ENCODE measurements at places on chromosomes 6 and 20.

DNA sequence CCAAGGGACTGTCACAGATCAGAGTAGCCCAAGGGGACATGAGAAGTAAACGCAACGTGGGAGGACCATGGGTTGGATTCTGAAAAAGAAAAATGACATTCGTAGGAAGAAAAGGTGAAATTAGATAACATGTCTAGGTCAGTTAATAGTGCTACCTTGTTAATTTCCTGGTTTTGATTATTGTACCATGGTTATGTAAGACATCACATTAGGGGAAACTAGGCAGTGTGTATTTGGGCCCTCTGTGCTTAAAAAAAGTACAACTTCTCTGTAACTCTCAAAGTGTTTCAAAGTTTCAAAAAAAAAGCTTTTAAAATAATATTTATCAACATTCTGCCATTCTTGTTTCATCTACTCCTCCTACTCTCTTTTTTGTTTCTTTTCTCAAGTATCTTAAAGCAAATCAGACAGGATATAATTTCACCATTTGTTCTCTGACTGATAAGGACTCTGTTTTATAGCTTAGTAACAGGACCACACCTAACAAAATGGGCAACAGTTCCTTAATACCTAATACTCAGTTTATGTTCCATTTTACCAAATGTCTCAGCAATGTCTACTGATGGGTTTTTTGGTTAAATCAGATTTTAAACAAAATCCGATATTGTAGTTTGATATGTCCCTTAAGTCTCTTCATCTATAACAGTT lies 97.1 kb upstream of the PLCB4 start:
- DNase-seq: no peak

DNA sequence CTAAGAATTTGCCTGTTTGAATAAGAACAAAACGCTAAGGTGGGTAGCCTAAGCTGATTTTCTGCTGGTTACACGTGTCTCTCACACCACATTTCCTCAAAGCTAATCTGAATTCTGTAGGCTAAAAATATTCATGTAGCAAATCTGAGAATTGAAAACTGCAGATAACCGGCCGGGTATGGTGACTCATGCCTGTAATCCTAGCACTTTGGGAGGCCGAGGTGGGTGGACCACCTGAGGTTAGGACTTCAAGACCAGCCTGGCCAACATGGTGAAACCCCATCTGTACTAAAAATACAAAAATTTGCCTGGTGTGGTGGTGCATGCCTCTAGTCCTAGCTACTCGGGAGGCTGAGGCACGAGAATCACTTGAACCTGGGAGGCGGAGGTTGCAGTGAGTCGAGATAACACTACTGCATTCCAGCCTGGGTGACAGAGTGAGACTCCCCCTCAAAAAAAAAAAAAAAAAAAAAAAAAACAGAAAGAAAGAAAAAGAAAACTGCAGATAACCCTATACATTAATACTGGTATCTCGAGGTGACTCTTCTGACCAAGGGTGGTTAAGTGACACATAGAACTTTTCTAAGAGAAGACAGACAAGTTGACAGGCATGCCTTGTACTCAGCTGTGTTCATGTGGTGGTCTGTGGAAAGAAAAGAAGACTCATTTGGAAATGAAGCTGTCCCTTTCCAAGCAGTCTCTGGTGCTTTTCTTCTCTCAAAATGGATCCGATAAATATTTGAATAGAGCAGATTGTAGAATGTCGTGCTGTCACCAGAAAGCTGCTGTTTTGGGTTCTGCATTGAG lies 24.7 kb upstream of the ASXL1 start:
- no peak for DNase-seq

DNA sequence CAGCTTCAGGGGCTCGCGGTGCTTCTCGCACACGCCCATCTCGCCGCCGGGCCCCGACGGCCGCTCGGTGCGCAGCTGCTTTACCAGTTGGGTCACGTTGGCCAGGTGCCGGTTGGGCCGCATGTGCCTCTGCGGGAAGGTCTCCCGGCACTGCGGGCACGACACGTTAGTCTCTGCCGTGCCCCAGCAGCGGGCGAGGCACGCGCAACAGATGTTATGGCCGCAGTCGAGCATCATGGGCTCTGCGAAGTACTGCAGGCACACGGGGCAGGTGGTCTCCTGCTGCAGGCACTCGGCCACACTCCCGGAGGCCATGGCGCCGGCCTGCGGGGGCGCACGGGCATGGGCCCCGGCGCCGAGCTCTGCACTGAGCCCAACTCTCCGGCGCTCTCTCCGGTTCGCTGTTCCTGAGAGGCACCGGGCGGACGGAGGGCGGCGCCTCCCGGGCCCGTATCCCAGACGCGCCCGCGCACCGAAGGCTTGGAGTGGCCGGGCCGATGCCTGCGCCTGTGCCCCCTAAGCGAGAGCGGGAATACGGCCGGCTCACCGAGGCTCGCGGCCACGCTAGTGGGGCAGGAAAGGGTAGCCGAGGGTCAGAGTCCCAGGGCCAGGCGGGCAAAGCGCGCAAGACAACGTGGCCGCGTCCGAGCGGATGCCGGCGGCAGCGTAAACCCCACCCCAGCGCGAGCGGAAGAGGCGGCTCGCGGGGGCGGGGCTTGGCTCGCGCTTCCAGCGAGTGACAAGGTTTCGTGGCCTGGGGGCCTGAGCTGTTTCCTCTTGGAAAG lies at the start of gene TRIM27:
TRIM27 (minus strand) TSS at position 668 of the 785 bp plus-strand sequence; CDS start at position 315, 353 bp downstream.
- peak; percentile 86 for DNase-seq

DNA sequence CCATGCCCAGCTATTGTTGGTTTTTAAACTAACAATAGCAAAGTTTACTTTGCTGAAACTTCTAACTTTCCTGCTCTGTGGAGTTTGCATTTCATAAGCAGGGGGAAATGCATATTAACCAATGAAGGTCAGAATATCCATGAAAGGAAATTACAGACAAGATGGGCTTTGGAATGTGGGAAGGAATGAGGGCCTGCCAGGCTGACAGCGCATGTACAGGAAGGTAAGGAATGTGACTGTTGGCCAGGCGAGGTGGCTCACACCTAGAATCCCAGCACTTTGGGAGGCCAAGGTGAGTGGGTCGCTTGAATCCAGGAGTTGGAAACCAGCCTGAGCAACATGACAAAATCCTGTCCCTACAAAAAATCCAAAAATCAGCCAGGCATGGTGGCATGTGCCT lies 49.6 kb downstream of the CDK5RAP1 start:
- no peak for DNase-seq

DNA sequence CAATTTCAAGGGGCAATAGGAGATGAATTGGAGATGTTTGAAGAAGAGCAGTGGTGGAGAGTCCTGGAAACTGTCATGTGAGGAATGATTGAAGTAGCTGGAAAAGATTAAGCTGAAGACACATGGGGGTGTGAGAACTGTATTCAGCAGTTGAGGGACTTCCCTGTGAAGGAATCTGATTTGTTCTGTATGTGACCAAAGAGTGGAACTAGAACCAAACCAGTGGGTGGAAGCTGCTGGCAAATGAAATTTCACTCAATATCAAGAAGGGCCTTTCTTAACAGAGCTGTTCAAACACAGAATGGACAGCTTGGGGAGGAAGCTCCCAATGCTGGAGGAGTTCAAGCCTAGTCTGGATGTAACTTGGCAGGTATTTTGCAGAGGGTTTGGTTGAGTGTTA lies 21.3 kb downstream of the SEC23B start:
- no peak for DNase-seq

DNA sequence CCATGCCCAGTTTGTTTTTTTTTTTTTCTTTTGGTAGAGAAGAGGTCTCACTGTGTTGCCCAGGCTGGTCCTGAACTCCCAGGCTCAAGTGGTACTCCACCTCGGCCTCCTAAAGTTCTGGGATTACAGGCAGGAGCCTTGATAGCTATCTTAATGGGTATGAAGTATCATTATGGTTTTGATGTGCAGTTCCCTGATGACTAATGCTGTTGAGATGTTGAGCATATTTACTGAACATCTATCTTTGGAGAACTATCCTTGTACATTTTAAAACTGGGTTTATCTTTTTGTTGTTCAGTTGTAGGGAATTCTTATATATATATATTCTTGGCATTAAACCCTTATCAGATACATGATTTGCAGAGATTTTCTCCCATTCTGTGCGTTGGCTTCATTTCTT lies 21.4 kb upstream of the MYL9 start:
- no peak for DNase-seq

- DNase-seq: no peak
Observed at GRCh38 chr20:33006776-33007375, 628 bp upstream of the BPIFB2 start.

DNA sequence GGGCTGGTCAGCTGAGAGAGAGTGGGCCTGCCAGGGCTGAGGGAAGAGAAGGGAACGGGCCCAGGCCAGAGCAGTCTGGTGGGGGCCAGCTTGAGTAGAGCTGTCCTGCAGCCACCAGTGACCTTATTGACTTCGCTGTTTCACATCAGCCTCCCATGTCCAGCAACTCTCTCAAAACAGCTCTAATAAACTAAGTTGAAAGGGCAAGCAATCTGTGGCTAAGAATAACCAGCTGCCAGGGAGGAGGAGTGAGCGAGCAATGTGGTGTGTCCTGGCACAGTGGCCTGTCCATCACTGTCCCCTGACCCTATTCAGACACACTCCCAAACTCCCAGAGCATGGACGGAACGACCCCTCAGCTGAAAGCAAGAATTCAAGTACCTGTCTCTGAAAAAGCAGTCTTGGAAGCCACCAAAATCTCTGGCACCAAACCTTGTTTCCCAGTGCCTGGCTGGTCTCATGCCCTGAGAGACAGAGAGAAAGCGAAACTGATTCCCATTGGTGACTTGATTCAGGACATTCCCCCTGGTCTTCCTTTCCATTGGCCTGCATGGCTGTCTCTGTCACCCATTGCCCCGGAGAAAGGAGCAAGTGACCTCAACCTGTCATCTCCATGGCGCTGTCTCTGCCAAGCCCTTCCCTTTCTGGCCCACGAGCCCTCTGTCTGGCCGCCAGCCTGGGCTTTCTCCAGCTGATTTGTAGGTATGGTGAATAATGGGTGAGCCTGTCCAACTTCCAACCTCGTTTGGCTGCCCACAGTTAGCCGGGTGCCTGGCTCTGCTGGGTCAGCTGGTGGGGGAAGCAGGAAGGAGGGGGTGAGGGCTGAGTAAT lies at the start of gene DDO:
DDO (minus strand) TSS at position 490 of the 831 bp plus-strand sequence. CDS start 2,113 bp downstream, outside the sequence.
- no peak for DNase-seq

GRCh38 chr20:45359406-45360148 lies 3.4 kb upstream of the SYS1 start:
- DNase-seq: no peak

- DNase-seq: no peak
Observed at GRCh38 chr6:28336284-28337120, 554 bp upstream of the ZSCAN31 start.

DNA sequence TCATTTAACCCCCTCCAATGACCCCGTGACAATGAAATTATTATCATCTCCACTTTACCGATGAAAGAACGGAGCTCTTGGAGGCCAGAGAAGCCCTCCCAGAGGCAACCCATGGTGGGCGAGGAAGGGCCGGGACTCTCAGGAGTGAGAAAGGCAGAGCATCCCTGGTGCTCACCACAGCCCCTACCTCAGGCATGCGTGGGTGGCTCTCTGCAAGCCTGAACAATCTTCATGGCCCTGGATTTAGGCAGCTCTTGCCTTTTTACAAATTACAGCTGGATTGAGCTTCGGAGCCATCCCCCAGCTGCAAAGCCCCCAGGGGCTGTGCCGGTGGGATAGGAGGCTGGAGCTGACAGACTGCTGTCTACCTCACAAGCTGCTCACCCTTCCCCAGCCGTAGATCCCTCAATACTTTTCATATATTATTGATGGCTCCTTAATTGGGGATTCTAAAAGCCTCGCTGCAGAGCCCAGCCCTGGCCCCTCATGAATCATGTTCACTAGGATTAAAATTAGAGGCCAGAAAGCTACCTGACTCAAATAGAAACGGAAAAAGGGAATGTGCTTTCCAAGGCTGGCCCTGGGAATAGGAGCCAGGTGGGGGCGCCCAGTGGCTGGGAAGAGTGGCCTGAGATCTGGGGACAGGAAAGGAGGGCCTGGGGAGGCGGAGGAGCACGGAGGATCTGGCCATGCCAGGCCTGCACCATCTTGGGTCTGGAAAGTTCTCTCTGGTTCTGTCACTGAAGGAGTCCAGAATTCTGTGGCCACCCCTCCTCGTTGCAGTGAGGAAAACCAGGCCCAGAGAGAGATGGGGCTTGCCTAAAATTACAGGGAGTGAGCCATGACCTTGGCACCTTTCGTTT lies 29.1 kb downstream of the CPNE5 start:
- no peak for DNase-seq

DNA sequence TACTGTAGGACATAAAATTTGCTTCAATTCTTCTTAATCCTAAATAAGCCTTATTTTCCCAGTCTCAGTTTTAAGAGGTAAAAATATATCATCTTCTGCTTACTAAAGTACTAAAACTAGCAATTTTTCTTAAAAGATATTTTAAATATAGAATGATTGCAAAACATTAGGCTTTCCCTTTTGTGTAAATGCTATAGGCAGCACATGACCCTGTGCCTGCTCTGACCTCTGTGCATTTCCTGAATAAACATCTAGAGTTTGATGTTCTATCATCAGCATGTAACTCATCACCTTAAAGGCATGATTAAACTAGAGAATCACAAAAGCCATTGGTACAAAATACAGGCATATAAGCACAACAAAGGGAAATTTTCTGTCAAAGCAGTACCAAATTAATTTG lies 422.7 kb downstream of the TFAP2B start:
- no peak for DNase-seq

Data from HEK293T (cell line).